ENCODE measurements at places on chromosomes 7 and 10.

- no peak for DNase-seq
Observed at GRCh38 chr10:124643330-124644009, 100.7 kb downstream of the FAM53B start.

DNA sequence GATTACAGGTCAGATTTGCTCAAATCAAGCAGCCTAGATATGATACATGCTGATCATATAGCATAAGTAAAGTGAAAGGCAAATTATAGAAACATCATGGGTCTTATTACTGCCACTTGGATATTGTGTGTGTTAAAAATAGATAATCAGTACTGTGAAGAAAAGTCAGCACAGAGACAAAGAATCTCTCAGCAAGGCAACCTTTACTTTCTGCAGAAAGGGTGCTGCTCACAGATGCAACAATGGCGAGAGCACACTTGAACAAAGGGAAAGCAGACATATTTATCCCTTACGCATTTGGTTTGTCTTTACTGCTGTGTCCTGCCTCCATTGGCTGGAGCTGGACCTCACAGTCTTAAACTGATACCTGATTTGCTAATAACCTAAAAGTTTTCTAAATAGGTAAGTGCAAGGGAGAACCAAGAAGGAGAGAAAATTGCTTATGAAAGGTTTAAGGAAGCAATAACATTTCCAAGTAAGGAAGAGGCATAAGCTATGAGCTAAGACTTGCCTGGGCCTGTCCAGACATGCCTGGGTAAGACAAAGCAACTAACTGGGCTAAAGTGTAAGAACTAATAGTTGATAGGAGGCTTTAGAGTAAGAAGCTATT, 1310.8 kb upstream of the LRRTM3 start:
- DNase-seq, result no peak

DNA sequence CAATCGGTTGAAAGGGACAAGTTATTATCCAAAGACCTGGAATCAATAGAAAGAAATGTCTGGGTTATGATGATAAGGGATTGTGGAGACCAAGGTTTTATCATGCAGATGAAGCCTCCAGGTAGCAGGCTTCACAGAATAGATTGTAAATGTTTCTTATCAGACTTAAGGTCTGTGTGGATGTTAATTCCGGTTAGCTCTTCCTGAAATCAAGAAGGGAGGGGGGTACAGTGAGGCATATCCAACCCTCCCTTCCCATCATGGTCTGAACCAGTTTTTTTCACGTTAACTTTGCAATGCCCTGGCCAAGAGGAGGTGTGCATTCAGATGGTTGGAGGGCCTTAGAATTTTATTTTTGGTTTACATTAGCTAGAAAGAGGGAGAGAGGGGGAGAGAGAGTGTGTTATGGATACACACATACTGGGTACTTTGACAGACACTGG, 9.8 kb upstream of the LRRC61 start:
- no peak for DNase-seq

DNA sequence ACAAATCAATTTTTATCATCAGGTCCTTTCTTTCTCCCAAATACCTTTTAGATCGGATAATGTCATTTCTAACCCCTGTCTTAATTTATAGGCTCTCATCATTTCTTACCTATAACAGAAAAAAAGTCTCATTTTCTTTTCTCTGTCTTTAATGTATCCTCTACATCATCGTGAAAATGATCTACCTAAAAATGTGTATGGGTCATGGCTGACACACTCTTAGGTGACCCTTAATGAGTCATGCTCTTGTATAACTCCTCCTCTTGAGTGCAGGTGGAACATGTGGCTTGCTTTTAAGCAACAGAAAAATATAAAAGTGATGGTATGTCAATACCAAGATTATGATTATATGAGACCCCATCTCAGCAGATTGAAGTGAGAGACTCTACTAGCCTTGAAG, 139.4 kb downstream of the SEMA3C start:
- no peak for DNase-seq

Data from right renal pelvis (tissue), 4 donors.